Dermis microvascular lymphatic vessel endothelial cell (primary cell): ENCODE measurements at places on chromosomes 3 and 15.

- DNase-seq, result no peak
Measured at GRCh38 chr15:56759450-56759845, 26.1 kb upstream of the ZNF280D start.

DNA sequence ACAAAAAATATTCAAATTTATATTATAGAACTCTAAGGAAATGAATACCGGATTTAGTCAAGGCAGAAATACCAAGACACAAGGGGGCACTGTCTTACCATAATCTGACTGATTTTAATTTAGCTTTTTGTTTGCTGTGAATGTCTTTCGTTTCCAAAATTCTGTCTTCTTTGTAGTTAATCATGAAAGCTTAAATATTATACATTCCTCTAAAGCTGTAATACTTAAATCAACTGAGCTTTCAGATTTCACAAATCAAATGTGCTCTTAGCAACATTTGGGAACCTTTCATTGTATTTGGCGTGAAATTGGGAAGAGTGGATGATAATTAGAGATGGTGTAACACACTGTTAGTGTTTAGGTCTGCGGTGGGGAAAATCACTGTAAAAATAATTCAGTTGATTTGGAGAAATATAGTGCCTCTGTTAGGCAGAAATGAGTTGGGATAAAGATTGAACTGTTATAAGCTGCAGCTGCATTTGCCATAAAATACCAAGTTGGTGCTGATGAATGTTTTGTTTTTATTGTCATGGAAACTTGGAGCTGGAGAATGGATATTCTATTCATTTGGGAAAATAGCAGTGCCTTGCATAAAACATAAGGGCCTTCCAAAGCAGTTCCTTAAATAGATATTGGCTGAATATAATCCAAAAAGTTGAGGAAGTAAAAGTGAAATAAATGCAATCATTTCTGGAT, 228.2 kb downstream of the TCF12 start:
- peak; percentile 73 for DNase-seq

DNA sequence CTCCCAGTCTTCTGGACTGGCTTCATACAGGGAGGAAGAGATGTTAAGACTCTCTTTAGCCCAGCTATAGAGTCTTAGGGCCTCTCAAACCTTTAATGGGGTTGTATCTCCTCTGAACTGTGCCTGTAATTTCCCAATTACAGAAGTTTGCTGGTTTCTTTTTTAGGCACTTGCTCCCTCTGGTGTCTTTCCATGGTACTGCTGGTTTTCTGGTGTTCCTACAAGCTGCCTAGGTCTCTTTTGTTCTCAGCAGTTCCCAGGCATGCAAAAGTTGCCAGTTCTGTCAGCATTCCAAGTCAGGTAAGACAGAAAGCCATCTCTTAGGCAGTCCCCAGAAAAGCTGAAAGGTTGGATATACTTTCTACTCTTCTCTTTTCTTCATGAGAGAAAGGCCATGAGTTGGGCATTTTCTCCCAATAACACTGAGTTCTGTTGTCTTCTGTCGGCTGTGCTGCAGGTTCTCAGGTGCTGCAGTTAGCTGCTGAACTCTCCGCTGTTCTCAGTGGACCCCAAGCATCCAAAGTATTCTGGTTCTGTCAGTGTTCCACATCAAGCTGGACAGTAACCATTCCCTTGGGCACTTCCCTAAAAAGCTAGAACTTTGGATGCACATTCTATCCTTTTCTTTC, 54.4 kb upstream of the EHHADH start:
- DNase-seq, result peak; percentile 61

DNA sequence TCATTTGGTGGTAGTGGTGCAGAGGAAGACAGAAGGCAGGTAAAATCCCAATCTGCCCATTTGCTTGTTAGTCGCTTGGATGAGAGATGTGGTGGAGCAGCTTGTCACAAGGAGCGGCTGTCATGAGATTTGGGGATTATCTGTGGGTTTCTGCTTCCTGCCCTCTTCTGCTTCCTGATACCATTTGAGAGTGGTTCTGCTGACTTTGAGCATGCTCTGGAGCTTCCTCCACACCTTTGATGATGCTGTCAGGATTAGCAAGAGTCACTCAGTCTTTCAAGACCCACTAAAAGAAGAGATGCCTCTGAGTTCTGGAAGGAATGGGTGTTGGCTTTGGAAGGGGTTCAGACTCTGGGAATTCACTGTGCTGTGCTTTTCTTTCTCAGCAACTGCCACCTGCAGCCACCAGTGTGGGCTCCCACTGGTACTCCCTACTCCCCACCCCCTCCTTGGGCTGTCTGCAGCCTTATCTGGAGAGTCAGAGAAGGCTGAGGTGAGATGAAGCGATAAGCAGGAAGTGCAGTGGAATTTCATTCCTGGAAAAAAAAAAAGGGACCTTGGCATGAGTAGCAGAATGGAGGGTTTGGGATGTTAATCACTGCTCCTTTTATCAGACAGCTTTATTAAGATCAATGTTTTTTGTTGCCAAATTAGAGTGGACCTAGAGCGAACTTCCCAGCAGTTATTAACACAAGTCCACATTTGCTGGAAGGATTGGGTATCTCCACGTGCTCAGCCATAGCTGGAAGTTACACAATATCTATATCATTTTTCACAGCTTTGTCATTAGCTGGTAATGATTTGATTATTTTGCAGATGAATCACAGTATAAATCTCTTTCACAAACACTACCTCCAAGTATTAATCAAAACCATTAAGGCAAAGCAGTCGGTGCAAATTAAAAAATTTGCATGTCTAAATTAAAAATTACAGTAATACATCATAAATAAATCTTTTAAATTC, 233.0 kb upstream of the SATB1 start:
- DNase-seq, result no peak

GRCh38 chr3:8712908-8713255, 20.7 kb upstream of the CAV3 start:
- DNase-seq, result no peak

GRCh38 chr3:195099951-195100785, 170.8 kb downstream of the XXYLT1 start:
- no peak for DNase-seq

GRCh38 chr3:126370055-126370454, 12.8 kb upstream of the KLF15 start:
- no peak for DNase-seq

DNA sequence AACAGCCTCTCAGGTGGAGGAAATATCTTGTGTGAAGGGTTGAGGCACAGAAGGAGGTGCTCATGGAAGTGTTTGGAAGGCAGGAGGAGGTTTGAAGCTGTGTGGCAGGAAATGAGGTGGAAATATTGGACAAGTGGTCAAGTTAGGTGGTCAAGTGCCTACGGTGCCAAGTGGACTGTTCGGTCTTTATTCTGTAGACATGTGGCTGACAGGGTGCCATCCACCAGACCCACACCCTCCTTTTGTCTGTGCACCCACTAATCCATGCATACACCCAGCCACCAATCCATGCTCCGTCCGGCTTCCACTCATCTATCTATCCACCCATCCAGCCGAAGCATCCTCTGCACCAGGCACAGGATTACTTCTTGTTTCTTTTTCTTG, 2.2 kb downstream of the SLC6A20 start:
- no peak for DNase-seq

DNA sequence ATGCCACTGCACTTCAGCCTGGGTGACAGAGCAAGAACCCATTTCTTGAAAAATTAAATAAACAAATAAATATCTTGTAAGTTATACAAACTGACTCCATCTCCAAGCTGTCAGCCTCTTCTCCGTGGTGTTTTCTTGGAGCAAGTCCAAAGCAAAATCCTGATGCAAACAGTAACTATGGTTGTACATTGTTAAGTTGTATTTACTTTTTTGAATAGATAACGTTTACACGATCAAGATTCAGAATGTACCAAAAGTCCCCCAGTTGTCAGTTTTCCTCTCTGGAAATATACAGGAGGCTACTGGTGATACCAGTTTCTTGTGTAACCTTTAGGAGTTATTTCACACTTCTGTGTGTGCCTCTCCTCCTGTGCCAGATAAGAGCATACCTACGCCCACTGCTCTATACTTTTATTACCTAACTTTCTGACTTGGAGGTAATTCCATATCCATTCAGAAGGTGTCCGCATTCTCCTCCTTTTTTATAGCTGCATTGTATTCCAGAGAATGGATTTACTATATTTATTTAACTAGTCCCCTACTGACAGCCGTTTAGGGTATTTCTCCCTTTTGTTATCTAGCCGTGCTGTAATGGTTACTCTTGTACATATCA, 14.2 kb downstream of the CMTM7 start:
- no peak for DNase-seq

GRCh38 chr3:148330542-148330941, 367.2 kb upstream of the AGTR1 start:
- DNase-seq, result no peak

DNA sequence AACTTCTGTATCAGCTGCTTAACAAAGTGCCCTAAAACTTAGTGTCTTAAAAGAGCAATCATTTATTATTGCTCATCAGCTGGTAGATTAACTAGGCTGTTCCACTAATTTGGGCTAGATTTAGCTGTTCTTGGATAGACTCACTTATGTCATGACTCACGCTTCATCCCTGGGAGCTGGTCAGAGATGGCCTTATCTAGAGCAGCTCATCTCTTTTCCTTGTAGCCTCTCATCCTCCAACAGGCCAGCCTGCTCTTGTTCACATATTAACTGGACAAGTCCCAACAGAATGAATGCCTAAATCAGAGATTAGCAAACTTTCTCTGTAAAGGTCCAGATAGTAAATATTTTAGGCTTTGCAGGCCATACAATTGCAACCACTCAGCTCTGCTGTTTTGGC, 66.9 kb upstream of the PLAAT1 start:
- DNase-seq, result no peak

DNA sequence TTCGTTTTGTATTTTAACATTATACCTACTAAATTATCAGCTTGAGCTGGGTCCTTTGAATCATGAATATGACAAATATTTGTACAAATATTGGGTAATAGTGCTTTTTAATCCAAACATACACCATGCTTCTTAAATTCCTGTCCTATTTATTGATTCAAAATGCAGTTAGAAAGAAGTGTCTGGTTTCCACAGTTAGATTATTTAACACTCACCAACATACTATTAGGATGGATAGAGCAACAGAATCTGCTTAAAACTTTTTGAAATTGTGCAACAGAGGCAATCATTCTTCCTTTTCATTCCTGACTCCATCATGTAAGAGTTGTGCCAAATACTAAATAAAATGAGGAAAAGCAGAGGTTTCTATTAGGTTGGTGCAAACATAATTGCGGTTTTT, 281.2 kb downstream of the LSAMP start:
- no peak for DNase-seq

GRCh38 chr3:166569589-166569988, 732.4 kb upstream of the BCHE start:
- no peak for DNase-seq

DNA sequence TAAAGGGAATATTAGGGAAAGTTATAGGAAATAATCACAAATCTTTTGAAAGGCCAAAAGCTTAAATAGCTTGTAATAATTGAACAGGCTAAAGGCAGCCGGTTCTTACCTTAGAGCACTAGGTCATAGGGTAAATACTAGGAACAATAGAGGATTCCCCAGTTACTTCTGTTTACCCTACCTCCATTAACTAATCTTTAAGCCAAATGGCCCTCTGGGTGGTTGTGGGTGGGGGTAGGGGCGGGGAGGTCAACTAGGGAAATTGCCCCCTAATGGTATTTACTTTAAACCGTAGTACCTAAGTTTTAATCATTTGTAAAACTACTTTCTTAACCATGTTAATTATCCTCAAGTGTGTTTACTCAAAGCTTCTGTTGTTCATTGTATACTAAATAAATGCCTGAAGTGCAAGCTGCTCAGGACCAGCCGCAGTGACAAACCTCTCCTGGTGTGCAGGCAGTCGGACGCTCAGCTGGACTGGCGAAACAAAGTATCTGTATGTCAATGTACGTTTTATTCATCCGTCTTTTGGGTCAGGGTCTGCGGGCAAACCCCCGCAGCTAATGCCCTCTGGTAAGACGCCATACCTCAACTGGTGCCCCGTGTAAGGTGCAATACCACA, 18.9 kb downstream of the MAGEL2 start:
- no peak for DNase-seq

DNA sequence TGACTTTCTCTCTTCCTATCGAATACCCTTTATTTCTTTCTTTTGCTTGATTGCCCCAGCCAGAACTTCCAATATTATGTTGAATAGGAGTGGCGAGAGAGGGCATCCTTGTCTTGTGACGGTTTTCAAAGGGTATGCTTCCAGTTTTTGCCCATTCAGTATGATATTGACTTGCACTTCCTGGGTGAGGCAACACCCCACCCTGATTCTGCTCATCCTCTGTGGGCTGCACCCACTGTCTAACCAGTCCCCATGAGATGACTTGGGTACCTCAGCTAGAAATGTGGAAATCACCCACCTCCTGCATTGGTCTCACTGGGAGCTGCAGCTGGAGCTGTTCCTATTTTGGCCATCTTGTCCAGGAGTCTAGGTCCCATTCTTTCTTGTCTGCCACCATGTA, 44.8 kb upstream of the KCNH8 start:
- no peak for DNase-seq

- DNase-seq, result no peak
Measured at GRCh38 chr3:150170852-150171520, 200.3 kb upstream of the PFN2 start.

- no peak for DNase-seq
Measured at GRCh38 chr15:79192462-79193036, 90.0 kb upstream of the ANKRD34C start.

- DNase-seq, result no peak
Measured at GRCh38 chr3:174202116-174202515, 657.0 kb upstream of the NAALADL2 start.

- no peak for DNase-seq
Measured at GRCh38 chr3:158781191-158781590, 20.7 kb upstream of the MFSD1 start.

GRCh38 chr15:92011611-92012367, 158.3 kb downstream of the SLCO3A1 start:
- no peak for DNase-seq

GRCh38 chr3:430186-430585, 233.6 kb downstream of the CHL1 start:
- no peak for DNase-seq

DNA sequence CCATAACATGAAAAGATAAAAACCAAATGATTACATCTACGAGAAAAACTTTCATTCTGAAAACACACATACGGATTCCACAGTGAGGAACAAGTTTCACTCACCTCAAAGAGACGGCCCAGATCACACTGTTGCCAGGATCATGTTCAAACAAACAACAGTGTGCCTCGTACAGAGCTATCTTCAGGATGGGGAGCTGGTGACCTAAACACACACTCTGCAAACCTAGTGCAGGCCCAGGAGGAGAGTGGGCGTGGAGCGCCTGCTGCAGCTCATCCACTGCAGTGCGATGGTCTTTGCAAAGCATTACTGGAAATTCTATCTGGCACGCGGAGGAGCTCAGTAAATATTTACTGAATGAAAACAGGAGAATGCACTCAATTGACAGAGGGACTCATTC, 38.5 kb downstream of the TAMM41 start:
- DNase-seq, result no peak
